Muscle of back (tissue), 13 donors: ENCODE measurements at places on chromosomes 7 and 10.

DNA sequence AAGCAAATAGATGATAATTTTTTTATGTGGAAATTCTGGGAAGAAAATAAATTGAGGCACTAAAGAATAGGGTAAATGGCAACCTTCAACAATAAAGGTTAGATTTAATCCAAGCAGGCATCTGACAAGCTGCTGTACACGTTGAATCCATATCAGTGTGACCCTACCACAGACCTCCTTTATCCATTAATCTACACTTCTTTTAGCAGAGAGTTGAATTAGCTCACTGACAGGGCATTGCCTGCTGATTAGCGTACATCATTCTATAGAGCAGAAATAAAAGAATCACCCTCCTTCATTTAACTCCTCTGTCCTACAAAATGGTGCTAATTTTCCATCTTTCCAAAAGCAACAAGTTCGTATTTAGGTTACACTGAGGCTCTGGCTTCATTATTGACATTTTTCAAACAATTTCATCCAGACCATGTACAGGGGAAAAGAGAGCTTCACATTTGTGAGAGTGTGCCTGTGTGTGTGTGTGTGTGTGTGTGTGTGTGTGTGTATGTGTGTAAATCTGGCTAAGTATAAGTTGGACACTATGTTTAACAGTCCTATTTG lies 356.0 kb downstream of the TFEC start:
- no peak for DNase-seq

- DNase-seq = no peak
Observed at GRCh38 chr7:46205478-46205877, 284.4 kb upstream of the IGFBP3 start.

- no peak for DNase-seq
Observed at GRCh38 chr10:116215651-116216050, 57.4 kb downstream of the GFRA1 start.

- DNase-seq = peak; percentile 52
Observed at GRCh38 chr7:35975851-35976454, 175.1 kb downstream of the SEPTIN7 start.

GRCh38 chr7:100167912-100168323 lies 499 bp downstream of the GAL3ST4 start:
- no peak for DNase-seq

DNA sequence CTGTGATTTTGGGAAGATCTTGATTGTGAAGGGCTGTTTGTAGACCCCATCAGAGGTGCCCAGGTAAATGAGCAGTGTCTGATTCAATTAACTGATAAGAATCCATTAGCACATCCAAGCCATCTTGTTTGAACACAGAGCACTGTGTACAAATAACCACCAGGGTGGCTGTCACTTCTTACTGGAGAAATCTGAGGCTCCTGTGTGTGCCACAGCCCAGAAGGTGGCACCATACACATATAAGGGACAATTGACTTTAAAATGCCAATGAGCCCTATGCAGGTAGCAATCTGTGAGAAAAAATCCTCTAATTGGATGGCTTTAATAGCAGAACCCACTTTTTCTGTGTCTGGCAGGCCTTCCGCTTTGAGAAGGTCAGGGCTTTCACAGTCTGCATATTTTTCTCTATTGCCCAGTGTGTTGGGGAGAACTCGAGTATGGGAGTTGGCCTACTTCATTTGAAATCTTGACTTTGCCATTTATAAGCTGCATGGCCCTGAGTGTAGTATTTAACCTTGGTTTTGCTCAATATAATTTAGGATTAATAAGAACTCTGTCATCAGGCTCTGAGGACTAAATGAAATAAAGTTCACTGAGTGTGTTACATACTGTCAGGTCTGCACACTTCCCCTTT lies 517.4 kb downstream of the CCSER2 start:
- no peak for DNase-seq

DNA sequence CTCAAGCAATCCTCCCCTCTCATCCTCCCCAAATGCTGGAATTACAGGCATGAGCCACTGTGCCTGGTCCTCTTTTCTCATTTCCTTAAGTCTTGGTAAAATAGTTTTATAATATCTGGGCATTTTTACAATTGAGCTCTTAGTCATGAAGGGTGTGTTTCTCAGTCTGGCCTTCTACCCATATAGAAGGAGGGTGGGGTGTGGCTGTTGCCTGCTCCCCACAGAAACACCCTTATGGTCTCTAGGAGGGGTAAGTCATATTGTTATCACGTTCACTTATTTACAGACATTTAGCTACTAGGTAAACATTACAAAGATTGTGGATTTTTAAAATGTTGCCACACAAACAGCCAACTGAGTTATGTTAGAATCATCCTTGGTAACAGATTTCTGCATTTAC lies 6.7 kb upstream of the OTUD1 start:
- DNase-seq = no peak

DNA sequence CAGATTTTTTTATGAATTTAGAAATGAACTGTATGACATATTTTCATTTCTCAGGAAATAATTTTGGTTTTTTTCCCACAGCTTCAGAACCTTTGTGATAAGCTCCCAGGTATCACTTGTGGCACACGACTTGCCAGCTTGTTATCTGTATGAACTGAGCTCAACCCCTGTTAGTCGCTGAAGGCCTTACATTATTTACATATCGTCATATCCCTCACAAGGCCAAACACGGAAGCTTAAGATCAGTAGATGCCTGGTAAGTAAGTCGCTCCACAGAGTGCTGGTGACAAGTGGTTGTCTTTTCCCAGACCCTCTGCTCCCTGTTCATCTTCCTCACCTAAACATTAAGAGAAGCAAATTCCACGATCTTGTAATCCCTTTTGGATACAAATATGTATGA lies 55.2 kb downstream of the RAPGEF5 start:
- DNase-seq = no peak
